Activated T-helper 1 cell treated with Interleukin-2 at 50 U/mL for 16 hours (primary cell): ENCODE measurements at places on chromosomes 1 and 21.

DNA sequence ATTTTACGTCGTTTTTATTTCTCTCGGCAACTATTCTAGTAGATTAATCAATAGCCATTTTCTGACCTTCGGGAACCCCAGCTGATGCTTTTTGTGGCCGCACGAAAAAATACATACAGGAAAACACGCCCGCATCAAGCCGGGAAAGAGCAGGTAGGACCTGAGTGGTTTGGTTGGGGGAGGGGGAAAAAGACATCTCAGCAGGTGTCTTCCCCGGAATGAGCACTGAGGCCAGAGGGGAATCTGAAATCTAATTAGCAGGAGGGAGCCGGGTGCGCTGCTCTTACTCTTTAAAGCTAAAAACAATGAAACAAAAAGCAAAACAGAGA lies 618 bp upstream of the FOXD3 start:
- DNase-seq = no peak

DNA sequence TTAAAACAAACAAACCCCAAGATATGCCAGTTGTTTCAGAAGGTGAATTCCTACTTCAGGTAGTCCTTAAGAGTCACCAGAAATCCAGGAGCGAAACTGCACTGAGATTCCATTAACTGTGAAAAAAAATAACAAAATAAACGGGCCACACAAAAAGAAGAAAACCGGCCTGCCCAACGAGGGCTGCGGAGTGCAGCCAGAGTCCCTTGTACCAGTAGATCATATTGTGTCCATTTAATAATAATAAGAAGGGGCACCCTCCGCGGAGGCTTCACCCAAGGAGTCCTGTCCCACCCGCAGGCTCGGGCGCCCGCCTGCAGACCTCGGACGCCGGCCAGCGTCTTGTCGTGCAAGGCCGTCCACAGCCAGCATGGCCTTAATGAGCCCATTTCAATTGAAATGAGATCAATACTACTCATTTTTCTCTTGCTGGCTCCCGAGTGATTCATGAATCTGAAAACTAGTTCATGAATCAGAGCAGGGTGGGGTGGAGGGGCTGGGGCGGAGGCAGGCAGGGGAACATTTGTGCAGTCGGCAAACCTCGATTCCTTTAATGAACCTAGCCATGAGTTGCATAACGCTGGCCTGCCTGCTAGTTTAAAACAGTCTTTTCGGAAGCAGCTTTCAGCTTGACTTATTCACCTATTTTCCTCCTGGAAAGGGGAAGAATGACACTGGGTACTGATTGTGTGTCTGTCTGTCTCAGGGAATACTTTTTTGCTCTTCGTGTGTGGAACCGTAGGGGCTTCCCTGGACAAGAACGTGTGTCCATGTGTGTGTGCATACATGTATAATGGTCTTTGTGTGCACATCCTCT lies 113.1 kb upstream of the IRF2BP2 start:
- peak; percentile 27 for DNase-seq

DNA sequence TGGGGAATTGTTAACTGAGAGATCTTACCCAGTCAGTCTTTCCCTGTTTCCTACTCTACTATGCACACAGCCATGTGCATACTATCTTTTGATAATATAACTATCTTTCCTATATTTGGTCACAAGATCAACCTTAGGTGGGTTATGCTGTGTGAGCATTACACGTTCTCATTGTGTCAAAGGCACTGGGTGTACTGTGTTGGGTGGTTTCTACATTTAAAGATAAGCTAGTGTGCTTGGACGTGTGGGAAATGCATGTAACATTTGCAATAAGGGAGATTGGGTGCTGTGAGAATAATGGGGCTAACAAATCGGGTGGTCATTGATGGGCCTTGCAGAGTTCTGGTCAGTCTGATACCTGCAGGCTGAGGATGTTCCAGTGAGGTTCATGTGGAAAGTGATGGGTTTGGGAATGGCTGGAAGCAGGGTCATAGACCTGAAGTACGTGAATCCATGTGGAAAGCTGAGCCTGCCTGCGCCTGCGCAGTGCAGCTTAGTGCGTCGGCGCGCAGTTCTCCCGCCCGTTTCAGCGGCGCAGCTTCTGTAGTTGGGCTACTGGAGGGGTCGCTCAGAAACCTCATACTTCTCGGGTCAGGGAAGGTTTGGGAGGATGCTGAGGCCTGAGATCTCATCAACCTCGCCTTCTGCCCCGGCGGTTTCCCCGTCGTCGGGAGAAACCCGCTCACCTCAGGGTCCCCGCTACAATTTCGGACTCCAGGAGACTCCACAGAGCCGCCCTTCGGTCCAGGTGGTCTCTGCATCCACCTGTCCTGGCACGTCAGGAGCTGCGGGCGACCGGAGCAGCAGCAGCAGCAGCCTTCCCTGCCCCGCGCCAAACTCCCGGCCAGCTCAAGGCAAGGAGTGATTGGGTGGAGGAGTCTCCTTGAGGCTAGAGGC lies at the start of gene MSH4:
Gene MSH4 (plus strand): TSS at position 507 of the 897 bp plus-strand sequence. CDS start 104 bp downstream, at position 611.
- no peak for DNase-seq

- no peak for DNase-seq
Measured at GRCh38 chr1:98468111-98468717, 193.3 kb upstream of the SNX7 start.

GRCh38 chr21:34830386-34831170 lies 161.8 kb downstream of the CLIC6 start:
- no peak for DNase-seq

GRCh38 chr21:44539991-44540666 lies at the start of gene KRTAP10-1:
TSS of gene KRTAP10-1 (minus strand) at chr21:44540195. CDS start at chr21:44540150, 45 bp downstream.
- no peak for DNase-seq

DNA sequence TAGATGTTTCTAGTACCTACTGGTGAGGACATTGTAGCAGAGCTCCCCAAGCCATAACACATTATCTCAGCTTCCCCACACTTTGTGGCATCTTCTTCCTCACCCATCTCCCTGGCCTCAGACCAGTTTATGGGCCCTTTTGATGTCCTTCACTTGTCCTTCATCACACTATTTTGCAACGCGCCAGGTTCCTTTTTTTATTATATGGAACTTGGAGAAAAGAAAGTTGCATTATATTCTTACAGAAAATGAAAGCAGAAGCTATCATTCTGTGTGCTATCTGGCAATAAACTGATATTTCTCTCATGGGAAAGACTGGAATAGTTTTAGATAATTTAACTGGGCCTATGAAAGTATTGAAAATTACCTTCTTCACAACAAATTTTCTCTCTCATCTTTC lies 196.9 kb upstream of the ETV3 start:
- no peak for DNase-seq

DNA sequence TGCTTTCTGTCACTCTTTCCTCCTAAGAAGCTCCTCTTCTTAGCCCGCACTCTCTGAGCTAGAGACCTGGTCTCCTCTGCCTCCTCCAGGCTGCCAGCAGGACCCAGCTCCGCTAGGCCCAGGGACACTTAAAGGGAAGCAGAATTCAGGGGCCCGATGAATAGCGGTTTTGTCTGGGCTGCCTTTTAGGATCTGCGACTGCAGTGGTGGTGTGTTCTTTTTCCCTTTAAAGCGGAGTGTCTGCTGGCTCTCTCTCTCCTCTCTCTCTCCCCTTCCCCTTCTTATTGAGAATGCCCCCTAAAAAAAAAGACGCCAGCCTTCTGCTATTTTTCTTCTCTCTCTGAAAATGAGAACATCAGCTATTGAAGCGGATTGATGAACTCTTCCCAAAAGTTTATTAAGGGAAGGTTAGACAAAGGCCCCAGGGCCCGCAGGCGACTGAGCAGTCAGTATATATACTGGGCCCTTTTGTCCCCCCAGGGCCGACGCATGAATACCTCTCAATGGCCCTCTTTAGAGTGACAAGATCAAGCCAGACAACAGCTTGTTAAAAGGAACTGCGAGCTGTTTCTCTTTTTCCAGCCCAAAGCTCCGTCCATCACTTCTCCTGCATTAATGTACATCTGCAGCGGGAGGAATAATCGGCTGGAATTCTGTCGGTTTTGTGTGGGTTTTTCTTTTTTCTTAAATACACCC lies 27.0 kb downstream of the PAX7 start:
- DNase-seq = no peak

DNA sequence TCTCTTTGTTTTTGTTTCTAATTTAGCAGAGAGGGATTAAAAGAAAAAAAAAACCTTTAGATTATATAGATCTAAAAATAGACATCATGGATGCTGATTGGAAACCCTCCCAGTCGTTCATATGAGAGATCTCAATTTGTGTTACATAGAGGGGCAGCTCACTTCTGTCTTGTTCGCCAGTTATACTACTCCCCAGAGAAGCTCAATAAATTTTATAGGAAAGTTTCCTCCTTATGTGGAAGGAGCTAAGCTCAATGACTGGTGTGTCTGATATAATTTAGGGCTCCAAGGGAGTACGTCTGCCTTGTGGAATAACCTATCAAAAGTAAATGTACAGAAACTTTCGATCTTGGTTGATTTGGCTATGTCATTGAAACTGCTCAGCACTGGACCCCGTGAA lies 117.6 kb downstream of the PEX14 start:
- DNase-seq = no peak

DNA sequence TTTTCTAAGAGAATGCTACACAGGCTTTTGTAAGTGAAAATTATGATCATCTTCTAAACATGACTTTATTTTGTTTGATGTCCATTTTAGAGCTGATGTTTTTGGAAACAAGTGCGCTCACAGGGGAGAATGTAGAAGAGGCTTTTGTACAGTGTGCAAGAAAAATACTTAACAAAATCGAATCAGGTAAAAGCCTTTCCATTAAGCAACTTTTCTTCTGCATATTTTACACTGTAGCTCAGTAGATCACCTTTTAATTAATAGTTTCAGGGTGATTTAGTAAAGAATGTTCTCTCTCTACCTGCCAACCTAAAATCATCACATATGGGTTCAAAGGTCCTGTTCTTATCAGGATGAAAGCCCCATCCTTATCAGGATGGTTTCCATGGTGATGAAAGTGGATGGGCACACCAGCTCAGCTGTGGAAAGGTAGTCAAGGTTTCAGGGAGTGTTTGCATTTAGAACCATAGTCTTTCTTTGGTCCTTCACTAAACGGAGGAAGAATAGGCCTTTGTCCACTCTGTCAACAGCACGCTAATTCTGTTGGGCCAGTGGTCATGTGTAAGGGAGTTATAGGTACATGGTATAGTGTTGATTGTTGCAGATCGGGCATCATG lies 28.1 kb downstream of the RAB4A start:
- no peak for DNase-seq
